D721Med (cell line): ENCODE measurements at places on chromosomes 6 and 20.

DNA sequence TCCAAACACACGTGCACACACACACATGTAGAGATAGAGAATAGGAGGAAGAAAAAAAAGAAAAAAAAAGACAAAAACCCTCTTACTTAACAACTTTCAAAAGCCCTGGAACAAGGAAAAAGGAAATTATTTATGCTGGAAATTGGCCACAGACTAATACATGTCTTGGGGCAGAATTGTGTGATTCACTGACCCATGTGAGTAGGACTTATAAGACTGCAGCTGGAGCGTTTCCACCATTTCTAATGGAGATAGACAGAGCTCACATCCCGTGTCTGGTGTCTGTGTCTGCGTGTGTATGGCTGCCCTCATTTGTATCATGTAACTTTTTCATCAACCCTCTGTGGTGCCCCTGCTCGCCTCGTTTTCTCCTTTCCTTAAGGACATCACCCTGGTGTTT is 99.8 kb upstream of the PDE10A start:
- no peak for DNase-seq

- DNase-seq: no peak
These were observed 95.1 kb upstream of the EXOC2 start for GRCh38 chr6:788058-788457.

- no peak for DNase-seq
These were observed 82.7 kb downstream of the MDN1 start for GRCh38 chr6:89736893-89737292.

DNA sequence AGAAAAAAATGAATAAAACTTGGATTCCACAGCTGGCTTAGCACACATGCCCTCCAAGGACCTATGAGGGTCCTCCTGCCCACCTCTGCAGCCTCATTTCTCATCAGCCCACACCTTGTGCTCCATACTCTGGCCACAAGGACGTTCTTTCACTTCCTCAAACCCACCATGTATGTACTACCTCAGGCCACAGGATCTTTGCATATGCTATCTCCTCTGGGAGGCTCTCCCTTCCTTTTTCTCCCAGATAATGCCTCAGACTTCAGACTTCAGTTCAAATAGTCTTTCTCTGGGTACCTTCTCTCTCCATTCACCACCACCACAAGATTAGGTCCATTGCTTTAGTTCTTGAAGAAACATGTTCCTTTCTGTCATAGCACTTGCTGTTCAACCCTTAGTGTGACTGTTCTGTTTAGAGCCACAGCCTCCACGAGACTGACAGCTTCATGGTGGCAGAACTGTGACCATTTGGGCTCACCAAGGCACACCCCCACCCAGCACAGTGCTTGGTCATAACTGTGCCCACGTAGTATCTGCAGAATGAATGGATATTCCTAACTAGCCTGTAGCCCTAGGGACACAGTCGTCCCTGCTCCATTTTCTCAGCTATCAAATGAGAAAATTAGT is 146.7 kb upstream of the LRFN2 start:
- DNase-seq: no peak

DNA sequence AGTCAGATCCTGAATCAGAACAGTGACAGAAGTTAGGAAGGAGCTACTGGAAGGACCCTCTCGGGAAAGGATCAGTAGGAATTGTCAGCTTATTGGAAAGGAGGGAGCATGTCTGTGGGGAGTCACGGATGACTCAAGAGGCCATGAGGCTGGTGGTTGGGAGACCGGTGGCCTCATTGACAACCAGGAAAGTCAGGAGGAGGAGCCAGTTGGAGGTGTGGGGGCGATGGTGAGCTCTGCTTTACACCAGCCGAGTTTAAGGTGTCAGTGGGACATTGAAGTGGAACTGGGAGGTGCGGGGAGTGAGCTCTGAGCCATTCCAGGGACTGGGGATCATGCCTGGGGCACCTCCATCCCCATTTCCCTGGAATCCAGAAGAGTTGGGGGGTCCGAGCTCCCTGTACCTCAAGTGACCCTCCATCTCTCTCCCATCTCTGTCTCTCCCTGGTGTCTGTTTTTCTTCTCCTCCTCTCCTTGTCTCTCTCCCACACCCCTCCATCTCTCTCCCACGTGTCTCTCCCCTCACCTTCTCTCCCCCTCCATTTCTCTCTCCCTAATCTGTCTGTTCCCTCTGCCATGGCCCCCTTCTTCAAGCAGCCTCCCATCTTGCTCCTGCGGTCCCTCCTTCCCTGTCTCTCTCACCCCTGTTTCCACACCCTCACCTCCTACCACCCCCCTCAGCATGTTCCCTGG is 14.3 kb upstream of the ZBTB9 start:
- no peak for DNase-seq

DNA sequence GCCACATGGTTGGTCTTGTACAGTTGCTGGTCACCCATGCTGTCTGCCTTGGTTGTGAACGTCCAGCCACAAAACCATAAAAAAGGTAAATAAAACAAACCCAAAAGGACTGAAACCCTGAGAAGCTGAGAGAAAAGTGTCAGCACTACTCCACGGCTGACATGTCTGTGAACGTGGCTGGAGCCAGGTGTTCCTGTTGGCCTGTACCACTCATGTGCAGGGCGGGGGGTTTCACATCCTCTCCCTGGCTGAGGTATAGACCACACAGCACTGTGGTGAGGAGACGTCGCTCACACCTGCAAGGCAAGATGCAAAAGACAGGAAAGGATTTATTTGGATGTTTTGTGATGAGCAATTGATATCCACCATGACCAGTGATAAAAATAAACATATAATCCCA is 51.9 kb upstream of the MRPS10 start:
- no peak for DNase-seq
